ENCODE measurements at places on chromosomes 2 and 18.

- no peak for DNase-seq
Measured at GRCh38 chr18:71130351-71130750, 841.5 kb downstream of the SOCS6 start.

GRCh38 chr18:79610461-79611039 lies 69.1 kb upstream of the CTDP1 start:
- DNase-seq, result no peak

GRCh38 chr2:215529271-215529670 lies 93.4 kb upstream of the FN1 start:
- no peak for DNase-seq

DNA sequence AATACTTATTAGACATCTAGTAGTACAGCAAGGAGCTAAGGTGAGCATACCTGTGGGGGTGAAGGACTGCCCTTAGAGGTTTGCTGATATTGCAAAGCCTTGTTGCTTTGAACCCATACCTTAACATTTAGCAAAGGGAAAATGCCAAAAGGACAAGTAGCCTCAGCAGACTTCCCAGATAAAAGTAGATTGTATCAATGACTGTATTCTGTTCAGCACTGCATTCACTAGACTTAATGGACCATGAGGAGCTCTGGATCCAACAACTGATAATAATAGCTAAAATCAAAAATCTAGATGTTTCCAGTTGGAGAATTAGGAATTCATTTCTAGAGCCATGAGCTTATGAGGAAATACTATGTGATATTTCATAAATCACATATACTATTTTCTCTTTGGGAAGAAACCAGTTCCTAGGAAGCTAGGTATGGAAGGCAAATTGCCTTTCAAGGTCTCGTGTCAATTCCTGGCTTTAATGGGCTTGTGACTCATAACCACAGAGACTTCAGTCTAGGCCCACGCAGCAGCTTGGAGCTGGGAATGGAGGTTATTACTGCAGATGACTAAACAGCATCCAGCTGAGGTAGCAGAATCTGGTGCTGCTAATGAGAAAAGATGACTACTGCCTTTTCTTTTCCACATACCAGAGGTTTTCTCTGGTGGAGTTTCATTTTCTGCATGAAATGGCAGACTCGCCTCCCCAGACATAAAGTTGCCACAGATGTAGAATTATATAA lies 191.2 kb upstream of the NABP1 start:
- DNase-seq, result peak; percentile 97

- no peak for DNase-seq
Measured at GRCh38 chr2:142286618-142287017, 155.8 kb upstream of the LRP1B start.

GRCh38 chr2:139142252-139142880 lies 362.2 kb upstream of the NXPH2 start:
- DNase-seq, result peak; percentile 9

DNA sequence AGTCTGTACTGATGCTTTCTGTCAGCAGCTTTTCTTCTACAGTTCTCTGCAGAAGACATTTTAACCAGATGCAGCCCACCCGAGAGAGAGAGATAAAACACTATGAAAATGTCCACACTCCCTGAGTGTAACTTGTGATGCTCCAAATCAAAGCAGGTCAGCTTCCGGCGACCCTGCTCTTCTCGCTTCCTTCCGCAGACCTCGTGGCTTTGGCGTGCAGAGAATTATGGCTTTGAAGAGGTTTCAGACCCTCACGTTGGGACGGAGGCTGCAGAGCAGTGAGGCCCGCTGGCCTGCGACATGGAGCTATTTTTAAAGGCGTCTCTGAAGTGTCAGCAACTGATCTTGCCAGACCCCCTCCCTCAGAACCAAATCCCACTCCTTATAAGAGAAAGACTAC lies 41.8 kb downstream of the TMEM163 start:
- DNase-seq, result no peak

GRCh38 chr2:44813165-44813564 lies 128.3 kb upstream of the SIX3 start:
- no peak for DNase-seq

DNA sequence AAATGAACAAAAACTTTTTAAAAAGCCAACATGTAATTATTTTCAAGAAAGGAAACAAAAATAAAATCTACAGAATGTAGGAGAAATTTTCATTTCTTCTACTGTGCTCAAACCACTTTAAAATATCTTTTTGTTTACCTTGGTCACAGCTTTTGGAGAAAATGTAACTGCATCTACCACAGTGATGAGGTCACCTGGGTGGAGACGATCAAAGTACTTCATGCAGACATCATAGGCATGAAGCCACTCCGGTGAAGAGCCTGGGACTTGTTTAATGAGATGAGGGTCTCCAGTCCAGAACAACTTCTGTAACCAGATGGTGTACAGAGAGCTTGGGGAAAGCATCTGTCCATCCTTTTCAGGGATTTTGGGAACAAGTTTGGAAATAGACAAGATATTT lies 285.8 kb downstream of the NBAS start:
- no peak for DNase-seq

DNA sequence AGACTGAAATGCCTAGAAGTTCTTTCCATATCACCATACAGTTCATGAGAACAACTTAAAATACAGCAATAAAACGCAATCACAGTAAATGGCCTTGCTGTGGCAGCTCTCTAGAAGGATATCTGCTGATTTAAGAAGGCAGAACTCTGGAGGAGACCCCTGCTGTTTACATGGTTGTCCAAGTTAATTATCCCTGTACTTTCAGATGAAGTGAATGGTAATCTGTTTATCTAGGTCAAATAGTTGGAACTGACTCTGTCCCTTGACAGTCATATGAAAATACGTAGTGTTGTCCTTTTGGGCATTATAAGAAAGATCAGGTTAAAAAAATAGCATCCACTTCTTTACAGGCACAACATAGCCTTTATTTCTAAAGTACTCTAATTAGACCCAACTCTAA lies 115.6 kb downstream of the COLEC12 start:
- DNase-seq, result no peak

- DNase-seq, result no peak
Measured at GRCh38 chr2:122799391-122799790, 1043.9 kb downstream of the TSN start.

DNA sequence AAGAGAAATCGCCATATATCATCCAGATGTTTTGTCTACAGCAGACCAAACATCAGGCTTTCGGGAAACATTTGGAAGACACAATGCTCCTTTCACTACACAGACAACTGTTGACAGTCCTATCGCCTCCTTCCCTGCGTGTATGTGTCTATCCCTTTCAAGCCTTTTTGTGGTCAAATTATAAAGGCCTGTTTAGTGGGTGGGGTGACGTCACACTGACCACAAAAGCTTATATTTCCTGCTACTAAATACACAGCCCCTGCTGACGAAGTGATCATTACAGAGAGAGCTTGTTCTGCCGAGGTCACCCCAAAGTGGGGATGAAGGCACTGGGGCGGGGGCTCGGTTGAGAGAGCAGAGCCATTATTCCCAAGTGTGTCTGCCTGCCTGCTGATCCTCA lies 302.7 kb upstream of the TNP1 start:
- peak; percentile 99 for DNase-seq

- no peak for DNase-seq
Measured at GRCh38 chr2:64086347-64087082, 57.7 kb downstream of the PELI1 start.

DNA sequence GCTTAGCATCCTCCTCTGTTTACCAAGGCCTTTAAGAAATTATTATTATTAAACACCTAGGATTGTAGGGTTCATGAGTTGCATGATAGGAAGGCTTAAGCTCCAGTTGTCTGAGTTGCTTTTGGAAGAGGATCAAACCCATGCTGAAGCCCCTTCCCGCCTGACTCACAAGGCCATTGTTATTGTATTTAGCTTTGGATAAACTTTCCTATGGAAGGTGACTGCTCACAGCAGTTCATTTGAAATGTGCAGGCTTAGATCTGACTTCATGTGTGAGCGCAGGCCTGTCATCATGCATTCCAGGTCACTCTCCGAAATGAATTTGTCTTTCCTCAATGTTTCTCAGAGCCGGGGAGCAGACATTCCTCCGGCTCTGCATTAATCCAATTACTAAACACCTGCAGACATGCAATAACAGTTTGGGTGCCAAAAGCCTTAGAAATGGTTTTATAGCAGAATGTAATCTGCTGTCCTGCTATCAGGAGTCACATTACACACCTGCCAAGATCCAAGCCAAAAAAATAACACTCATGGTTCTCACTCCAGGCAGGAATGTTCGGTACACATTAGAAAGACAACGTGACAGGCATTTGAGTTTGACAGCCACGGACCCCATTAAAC lies 119.9 kb downstream of the OSR1 start:
- DNase-seq, result no peak

- no peak for DNase-seq
Measured at GRCh38 chr2:8693157-8693821, 11.4 kb downstream of the ID2 start.

GRCh38 chr2:24354395-24354794 lies 5.9 kb downstream of the ITSN2 start:
- DNase-seq, result no peak

DNA sequence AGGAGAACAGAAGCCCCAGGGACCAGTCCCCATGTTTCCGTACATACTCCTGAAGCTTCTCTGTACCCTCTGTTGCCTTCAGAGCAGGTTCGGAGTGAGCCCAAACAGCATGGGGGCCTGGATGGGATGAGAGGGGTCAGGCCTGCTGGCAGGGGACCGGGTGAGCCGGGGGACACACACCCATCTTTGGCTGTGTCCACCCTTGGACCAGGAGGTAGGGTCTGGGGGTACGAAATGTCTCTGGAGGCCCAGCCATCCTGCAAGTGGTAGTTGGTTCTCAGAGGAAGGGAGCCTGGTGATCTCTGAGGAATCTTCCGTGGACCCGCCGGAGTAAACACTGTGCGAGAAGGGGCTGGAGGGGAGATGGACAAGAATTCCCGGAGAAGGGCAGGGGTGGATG lies 15.3 kb downstream of the FBLN7 start:
- DNase-seq, result no peak

- DNase-seq, result no peak
Measured at GRCh38 chr2:159944874-159945273, 117.5 kb downstream of the PLA2R1 start.

DNA sequence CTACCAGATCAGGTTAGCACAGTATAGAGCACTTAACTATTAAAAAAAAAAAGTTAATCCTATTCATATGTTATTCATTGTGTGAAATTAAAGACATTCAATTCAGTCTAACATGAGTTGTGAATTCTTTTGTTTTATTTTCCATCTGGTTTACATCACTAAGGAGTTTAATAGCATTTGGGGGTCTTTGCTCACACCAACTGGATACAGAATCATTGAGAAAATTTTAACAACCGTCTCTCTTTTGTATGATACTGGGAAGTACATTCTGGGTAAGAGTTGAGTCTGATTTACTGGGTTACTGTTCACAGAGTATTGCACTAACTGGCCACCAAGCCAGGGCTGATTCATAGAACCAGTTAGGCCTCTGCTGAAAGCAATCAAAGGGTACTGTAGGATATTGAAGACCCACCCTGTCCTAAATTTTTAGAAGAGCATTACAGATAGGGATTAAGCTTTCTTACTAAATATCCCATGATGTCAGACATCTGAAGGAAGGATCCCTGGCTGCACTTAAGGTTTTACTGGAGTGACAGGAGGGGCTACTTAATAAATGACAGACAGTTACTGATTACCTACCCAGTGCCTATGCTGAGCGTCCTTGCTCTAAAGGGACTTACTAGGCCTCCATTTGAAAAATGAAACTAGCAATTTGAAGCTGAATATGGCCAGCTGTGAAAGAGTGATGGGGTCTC lies 387.9 kb downstream of the SETBP1 start:
- no peak for DNase-seq

- DNase-seq, result peak; percentile 41
Measured at GRCh38 chr18:41767960-41768359, 187.1 kb upstream of the PIK3C3 start.

DNA sequence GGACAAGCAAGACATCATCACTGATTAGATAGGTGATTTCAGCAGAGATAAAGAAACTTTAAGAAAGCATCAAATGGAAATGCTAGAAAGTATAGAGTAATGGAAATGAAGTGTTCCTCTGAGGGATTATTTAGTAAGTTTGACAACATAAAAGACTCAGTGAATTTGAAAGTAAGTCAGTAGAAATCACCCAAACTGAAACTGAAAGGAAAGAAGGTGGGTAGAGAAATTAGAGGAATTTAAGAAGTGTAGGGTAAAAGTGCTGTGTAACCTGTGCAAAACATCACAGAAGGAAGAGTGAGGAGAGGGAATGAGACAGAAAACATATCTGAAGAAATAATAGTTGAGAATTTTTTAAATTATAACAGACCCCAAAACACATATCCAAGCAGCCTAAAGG lies 343.1 kb downstream of the CBLN2 start:
- no peak for DNase-seq

- DNase-seq, result peak; percentile 56
Measured at GRCh38 chr2:85390941-85391669, 19.1 kb downstream of the CAPG start.

DNA sequence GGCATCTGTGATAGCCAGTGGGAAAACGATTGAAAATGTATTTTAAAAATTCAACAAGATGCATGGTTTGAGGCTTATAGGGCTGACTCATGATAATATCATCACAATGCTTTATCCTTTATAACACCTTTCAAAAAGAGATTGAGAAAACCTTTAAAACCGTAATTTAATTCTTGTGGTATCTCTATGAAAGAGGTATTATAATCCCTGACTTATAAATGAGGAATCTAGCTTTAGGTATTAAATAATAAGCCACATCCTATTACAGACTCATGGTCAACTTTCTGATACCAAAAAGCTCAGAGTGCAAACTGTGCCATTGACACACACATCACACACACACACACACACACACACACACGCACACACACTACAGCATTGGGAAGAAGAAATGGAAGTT lies 134.6 kb upstream of the RAB12 start:
- no peak for DNase-seq

DNA sequence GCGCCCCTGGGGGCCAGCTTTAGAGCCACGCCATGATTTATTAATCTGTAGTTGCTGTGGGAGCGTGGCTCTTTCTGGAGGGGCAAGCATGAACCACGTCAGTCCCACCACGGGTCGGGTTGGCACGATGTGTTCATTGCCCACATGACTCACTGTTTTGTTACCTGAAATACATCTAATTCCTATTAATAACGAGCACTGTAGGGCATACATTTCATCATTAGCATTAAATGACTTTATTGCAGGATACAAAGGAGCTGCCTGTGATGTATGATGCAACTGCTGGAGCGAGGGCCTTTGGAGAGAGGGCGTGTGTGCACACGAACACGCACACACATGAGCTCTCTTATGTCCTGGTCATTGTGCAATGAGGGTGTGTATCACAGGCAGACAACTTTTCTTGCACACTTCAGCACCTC lies 127.0 kb downstream of the INHBB start:
- peak; percentile 8 for DNase-seq

DNA sequence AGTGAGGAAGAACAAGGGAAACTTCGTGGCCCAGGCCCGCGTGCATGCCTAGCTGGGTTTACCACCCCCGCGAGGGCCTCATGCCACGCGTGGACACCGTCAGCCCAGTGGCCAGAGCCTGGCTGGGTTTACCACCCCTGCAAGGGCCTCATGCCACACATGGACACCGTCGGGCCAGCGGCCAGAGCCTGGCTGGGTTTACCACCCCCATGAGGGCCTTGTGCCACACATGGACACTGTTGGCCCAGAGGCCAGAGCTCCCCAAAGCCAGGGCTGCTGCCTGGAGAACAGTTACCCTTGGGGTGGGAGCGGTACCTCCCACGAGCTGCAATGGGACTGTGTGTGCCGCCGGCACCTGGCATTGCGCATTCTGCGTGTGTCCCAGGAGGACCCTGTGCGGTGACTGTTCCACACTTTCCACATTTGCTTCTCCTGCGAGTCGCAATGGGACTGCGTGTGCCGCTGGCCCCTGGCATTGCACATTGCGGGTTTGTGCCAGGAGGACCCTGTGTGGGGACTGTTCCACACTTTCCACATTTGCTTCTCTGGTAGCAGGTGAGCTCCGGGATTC lies 105.6 kb upstream of the CTDP1 start:
- DNase-seq, result no peak

GRCh38 chr18:11851806-11852337 lies 659 bp downstream of the CHMP1B start:
- DNase-seq, result peak; percentile 54
